ENCODE measurements at places on chromosomes 3 and 15.

GRCh38 chr3:66486646-66487045, 14.2 kb downstream of the LRIG1 start:
- no peak for DNase-seq

- DNase-seq = no peak
Observed at GRCh38 chr3:195542316-195542697, 818 bp downstream of the PPP1R2 start.

- DNase-seq = no peak
Observed at GRCh38 chr3:197064771-197065170, 35.2 kb upstream of the MELTF start.

GRCh38 chr3:150803440-150803985, 40.5 kb upstream of the SIAH2 start:
- no peak for DNase-seq

DNA sequence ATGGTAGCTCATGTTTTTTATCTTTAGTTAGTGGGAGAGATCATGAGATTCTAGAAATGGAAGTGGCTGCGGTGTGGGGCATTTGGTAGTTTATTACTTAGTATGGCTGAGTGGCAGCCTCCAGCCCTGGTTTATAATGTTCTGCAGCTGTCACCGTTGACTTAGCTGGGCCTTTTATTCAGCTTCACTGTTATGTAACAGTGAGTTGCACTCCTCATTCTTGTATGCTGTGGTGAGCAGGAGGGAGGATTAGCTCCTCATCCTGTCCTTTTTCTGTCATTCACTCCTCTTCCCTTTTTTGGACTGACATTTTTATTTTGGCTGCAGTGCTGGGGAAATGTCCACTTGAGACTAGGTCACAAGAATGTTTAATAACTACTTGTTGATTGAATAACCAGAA, 29.5 kb downstream of the RAD54L2 start:
- DNase-seq = no peak

GRCh38 chr3:80889535-80889934, 871.9 kb downstream of the GBE1 start:
- DNase-seq = no peak

GRCh38 chr15:71335591-71335990, 220.3 kb downstream of the THSD4 start:
- DNase-seq = no peak

- DNase-seq = no peak
Observed at GRCh38 chr3:62481962-62482361, 108.6 kb upstream of the FEZF2 start.

GRCh38 chr15:96180087-96180748, 150.3 kb upstream of the NR2F2 start:
- no peak for DNase-seq

GRCh38 chr3:58999134-58999773, 50.6 kb downstream of the CFAP20DC start:
- no peak for DNase-seq

DNA sequence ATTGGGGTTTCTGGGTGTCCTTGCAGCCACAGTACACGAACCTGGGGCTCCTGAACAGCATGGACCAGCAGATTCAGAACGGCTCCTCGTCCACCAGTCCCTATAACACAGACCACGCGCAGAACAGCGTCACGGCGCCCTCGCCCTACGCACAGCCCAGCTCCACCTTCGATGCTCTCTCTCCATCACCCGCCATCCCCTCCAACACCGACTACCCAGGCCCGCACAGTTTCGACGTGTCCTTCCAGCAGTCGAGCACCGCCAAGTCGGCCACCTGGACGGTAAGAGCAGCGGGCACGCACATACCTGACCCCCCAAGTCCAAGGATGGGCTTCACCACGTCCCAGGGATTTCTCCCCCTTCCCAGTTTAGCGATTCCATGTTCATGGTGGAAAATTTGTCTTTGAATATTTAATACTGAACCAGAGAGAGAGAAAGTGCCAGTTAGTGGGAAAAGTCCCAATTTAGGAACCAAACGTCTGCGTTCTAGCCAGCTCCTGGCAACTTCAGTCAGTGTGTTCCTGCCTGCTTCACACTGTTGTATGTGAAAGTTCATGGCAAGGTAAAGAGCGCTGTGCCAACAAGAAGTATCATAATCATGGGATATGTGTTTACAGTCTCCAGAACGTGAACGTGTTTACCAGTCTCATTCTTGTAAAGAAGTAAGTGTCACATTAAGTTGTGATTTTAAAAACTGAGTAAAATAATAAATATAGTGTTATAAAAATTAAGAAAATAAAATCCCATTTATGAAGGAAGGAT, 177.2 kb downstream of the TP63 start:
- DNase-seq = no peak

DNA sequence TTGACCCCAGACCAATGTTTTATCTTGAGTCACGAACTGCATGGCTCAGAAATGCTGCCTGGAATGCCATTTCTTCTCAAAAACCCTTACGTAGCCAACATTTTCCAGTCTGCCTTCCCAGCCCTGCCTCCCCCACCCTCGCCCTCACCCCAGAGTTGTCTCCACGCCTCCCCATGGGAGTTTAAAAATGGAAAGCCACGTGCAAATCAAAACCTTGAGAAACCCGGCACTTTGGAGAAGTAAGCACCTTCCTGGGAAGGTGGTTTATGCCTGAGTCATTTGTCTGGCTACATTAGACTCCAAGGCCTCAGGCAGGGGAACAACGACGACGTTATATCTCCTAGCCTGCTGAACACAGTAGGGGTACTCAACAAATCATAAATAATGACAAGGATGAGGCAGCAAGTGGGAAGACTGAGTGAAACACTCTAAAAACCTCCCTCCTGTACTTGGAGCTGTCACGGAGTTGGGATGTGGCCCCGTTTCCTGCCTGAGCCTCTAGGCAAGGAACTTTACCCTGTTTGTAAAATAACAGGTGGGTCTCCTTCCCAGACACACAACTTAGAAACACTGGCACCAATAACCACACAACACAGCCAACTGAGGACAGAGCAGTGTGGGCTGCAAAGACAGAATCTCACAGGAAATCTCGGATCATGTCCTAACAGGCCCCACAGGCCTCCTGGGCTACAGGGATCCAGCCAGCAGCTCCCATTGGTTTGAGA, 179.1 kb downstream of the NTRK3 start:
- no peak for DNase-seq

- no peak for DNase-seq
Observed at GRCh38 chr15:95295363-95295762, 1035.1 kb upstream of the NR2F2 start.

- no peak for DNase-seq
Observed at GRCh38 chr3:72274493-72275330, 489.8 kb upstream of the PROK2 start.

DNA sequence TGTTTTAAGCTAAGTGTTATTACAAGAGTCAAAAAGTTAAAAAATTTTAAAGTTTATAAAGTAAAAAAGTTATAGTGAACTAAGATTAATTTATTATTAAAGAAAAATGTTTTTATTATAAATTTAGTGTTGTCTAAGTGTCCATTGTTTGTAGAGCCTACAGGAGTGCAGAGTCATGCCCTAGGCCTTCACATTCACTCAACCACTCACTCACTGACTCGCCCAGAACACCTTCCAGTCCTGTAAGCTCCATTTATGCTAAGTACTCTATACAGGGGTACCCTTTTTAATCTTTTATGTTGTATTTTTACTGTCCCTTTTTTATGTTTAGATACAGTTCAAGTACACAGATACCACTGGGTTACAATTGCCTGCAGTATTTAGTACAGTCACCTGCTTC, 37.2 kb downstream of the EEFSEC start:
- DNase-seq = no peak

- DNase-seq = no peak
Observed at GRCh38 chr15:89114990-89115389, 26.7 kb downstream of the ABHD2 start.

- DNase-seq = no peak
Observed at GRCh38 chr3:133832802-133833144, 27.2 kb downstream of the SRPRB start.

DNA sequence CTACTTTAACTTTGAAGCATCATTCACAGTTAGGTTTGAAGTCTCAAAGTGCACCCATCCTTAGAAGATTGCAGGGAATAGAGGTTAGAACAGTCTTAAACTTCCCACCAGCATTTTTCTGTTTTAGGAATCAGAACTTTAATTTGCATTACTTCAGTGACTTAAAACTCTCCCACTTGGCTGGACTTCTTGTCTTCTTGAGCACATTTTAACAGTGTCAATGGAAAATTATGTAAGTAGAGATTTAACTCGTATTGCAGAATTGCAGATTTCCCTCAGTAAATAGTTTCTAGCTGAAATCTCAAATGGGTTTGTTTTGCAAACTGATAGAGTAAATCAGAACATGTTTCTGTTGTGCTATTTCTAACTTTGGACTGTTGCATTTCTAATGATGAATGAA, 369.6 kb downstream of the OTOL1 start:
- DNase-seq = no peak

DNA sequence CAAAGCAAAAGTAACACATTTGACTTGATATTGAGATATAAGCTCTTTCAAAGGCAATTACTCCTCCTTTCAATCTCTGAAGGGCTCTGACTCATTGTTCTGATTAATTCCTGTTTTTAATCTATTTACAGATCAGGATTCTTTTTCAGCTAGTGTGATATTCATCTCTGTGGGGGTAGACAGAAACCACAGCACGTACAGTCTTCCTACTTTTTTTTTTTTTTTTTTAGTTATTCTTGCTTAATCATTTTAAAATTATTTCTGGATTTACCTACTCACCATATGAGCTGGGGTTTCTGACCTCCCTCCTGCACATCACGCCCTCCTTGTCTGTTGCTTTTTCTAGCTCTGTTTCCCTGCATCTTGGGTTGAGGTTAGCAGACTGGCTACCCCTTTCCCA, 1.4 kb downstream of the CNTN3 start:
- no peak for DNase-seq

- no peak for DNase-seq
Observed at GRCh38 chr15:68051907-68052306, 2.2 kb upstream of the PIAS1 start.

GRCh38 chr3:157354722-157355121, 81.9 kb upstream of the PTX3 start:
- no peak for DNase-seq

GRCh38 chr3:186841620-186842019, 890 bp upstream of the ADIPOQ start:
- no peak for DNase-seq

DNA sequence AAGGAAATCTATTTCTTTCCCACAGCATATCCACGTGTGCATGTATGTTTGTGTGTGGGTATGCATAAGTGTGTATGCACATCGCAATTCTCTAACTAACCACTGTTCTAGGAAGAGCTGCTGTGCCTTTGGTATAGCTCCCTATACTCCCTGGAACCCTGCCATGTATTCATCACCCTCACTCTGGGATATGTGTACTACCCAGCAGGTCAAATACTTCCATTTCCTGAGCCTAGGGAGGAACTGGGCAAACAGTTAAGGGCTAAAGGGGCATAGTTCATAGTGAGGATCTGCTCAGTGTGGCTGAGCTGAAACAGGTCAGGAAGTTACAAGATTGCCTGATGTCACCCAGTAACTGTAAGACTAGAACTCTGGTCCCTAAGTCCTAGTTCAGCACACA, 260.4 kb downstream of the RPLP1 start:
- DNase-seq = no peak

DNA sequence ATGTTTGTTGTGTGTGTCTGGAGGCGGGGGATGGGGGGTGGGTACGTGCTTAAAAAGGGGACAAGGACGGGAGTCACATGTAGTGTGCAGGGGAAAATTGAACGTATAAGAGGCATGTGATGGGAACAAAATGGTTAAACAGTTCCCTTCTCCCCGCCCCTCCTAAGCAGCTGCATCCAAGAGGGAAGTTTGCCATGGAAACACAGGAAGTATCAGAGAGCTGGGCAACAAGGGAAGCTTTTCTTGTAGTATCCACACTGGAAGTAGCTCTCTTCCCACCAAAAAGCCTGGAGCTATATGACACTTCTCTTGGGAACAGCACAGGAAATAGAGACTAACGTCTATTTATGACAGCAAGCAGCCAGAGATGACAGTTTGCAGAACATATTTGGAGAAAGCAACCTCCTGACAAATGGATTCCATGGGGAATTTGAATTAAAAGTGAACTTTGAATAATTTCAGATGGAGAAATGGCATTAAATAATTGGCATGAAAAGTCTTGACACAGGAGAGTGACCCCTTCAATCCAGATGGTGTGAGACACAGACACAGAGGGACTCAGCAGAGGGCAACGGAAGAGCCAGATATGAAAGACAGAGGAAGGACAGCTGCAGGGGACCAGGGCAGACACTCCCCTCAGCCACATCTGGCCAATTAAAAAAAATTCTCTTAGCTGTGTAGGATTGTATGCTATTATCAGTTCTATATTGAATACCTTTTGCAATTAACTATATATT, 294.2 kb upstream of the TBL1XR1 start:
- no peak for DNase-seq

GRCh38 chr15:78341057-78341987, 1.2 kb downstream of the CRABP1 start:
- DNase-seq = no peak

DNA sequence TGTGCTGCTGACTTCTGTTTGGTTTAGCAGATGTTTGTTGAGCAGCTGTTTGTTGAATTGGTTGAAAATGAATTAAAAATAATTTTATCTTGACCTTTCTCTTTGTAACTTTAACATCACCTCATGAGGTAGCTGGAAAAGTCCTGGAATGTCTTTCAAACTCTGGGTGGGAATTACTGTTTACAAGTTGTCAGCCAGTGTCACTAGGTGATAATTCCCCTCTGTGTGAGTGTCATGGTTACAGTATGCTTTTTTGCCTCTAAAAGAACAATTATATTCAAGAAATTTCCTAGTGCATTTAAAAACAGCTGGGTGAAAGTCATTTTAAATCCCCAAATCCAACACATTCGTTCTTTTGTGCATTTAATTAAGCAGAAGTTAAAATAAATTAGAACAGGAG, 113.2 kb downstream of the PTPRG start:
- no peak for DNase-seq

DNA sequence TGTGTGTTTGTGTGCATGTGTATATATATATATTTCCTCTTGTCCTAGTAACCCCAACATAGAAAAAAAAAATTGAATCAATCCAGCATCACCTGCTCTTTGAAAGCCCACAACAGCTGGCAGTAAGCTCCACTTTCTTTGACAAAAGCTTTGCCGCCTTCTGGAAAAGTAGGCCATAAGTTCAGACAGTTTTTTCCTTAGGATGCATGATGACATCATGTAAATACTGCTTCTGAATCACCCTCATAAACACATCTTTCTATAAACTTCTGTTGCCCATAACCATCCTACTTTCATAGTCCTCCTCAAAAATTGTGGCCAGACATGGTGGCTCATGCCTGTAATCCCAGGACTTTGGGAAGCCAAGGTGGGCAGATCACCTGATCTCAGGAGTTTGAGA, 67.4 kb downstream of the CSNK1G1 start:
- DNase-seq = no peak

All from activated T-helper 9 cell treated with anti-CD3 and anti-CD28 coated beads, Interleukin-2, amount 50 U/mL, for 16 hours (primary cell).